ENCODE measurements at places on chromosomes 1 and 21.

DNA sequence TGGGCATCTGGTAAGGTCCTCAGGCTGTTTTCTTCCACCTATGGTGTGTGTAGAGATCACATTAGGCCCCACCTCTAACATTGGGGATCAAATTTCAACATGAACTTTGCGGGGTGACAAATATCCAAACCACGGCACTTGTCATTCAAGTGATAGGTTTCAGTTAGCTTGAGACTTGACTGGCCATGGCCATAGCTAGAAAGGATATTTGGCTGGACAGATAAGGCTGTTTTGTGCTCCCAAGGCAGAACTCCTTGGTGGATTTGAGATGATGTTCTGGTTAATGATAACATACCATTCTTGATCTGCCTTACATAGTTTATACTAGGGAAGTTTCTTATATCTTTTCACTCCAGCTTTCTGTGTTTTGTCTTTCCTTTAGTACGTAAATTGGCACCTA lies 48.5 kb downstream of the CELF3 start:
- DNase-seq, result no peak

DNA sequence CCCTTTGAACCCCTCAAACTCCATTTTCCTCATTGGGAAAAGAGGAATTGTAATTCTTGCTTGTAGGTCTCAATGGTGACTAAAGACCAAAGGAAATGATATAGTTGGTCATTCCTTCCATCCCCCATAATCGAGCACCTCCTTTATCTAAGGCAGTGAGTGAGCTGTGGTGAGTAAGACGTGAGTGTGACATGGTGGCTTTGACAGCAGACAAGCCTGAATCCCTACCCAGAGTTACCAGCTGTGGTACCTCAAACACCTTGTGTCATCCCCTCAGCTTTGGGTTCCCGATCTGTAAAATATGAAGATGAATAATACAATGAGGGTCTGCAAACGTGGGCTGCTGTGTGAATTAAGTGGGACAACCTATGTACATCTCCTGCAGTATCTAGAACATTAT lies 8.4 kb downstream of the TRAF5 start:
- DNase-seq, result no peak

DNA sequence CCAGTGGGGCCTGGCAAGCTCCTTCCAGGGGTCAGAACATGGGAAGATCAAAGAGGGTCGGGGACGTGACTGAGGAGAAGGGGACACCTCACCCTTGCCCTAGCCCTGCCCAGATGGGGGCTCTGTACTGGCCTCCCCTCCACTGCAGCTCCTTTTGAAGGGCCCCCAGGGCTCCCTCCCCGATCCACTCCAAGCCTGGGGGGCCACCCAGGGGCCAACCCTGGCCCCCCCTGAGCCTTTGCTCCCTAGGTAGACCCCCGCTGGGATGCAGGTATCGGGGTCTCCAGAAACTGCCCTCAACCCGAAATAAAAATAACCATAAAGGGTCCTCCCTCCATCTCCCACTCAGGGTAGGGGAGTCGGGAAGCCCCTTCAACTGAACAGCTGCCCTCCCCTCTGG lies 37.4 kb upstream of the FAM131C start:
- DNase-seq, result no peak

DNA sequence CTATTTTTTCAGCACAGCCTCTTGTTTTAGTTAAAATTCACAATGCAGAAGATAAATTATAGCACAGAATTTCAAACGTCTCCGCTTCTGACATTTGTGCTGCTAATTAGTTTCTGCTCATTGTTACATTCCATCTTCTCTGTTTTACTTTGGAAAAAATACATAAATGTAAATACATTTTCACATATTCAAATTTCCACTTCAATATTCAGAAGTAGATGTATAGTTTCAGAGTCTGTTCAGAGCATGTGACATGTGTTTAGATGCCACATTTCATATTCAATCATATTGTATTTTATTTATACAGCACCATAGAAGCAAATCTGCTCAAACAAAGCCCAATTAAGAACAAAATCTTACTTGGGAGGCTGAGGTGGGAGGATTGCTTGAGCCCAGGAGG lies 19.6 kb downstream of the TMEM35B start:
- no peak for DNase-seq

- DNase-seq, result no peak
These were observed 38.5 kb upstream of the SYNC start for GRCh38 chr1:32741059-32741412.
